ENCODE measurements at places on chromosomes 6 and 20. TPM values are rescaled to one million over a fixed set of nuclear protein-coding genes. Genes with fewer than 3 reads are reported as not detected.

TRIM40 gene
- not detected for total RNA-seq

OLIG3 gene
- total RNA-seq: not detected

CAGE1 gene
- total RNA-seq: 0.15 TPM

C2 gene
- total RNA-seq: 2.4 TPM

C6orf163 gene
- 2.4 TPM for total RNA-seq

TPD52L1 gene
- 5.6 TPM for total RNA-seq

CALHM4 gene
- total RNA-seq: not detected

MOCS1 gene
- total RNA-seq: 13.7 TPM

OR2H2 gene
- not detected for total RNA-seq

NRSN1 gene
- not detected for total RNA-seq

KHDRBS2 gene
- not detected for total RNA-seq

DPPA5 gene
- total RNA-seq: not detected

SLC17A5 gene
- 21.4 TPM for total RNA-seq

DLK2 gene
- total RNA-seq: not detected

FHL5 gene
- not detected for total RNA-seq

TCP11 gene
- not detected for total RNA-seq

PMEPA1 gene
- total RNA-seq: 8.0 TPM

NDRG3 gene
- total RNA-seq: 23.3 TPM

PPP1R14C gene
- 0.36 TPM for total RNA-seq

LTA gene
- not detected for total RNA-seq

PLN gene
- not detected for total RNA-seq

LHFPL5 gene
- total RNA-seq: not detected

PTK6 gene
- total RNA-seq: 0.15 TPM

PRKN gene
- total RNA-seq: 1.2 TPM

TM9SF4 gene
- total RNA-seq: 56.3 TPM

VSX1 gene
- not detected for total RNA-seq

CRISP2 gene
- not detected for total RNA-seq

KLHDC3 gene
- 101 TPM for total RNA-seq

GHRH gene
- total RNA-seq: not detected

HLA-DOA gene
- 0.46 TPM for total RNA-seq

FANCE gene
- total RNA-seq: 9.7 TPM

SLC22A2 gene
- not detected for total RNA-seq

SLC17A2 gene
- total RNA-seq: not detected

RIMS4 gene
- total RNA-seq: not detected

HLA-DRB1 gene
- 14.0 TPM for total RNA-seq

NTSR1 gene
- not detected for total RNA-seq

C20orf144 gene
- total RNA-seq: 0.34 TPM

ZC3H12D gene
- under 0.01 TPM for total RNA-seq

GID8 gene
- total RNA-seq: 32.3 TPM

CRIP3 gene
- not detected for total RNA-seq

METTL24 gene
- total RNA-seq: not detected

EEF1E1 gene
- 95.5 TPM for total RNA-seq

ETV7 gene
- 2.5 TPM for total RNA-seq

ZC2HC1B gene
- total RNA-seq: not detected

BPIFA1 gene
- not detected for total RNA-seq

GPX6 gene
- total RNA-seq: not detected

KIAA0408 gene
- 1.7 TPM for total RNA-seq

CRISP3 gene
- total RNA-seq: not detected

NFS1 gene
- 31.9 TPM for total RNA-seq

PRICKLE4 gene
- 0.31 TPM for total RNA-seq

RSPO4 gene
- total RNA-seq: not detected

ZNF311 gene
- total RNA-seq: 1.7 TPM

GPX5 gene
- not detected for total RNA-seq

HCRTR2 gene
- total RNA-seq: not detected

VWA7 gene
- not detected for total RNA-seq

SLC17A1 gene
- total RNA-seq: not detected

EPPIN gene
- total RNA-seq: not detected

CDH4 gene
- 0.34 TPM for total RNA-seq

Data from melanocyte of skin (primary cell).